NCI-H748 treated with DMSO at 0.1 percent for 48 hours (cell line): ENCODE measurements at places on chromosomes 6 and 20.

- no peak for DNase-seq
These were observed 269.5 kb upstream of the HSF2 start for GRCh38 chr6:122130026-122130348.

DNA sequence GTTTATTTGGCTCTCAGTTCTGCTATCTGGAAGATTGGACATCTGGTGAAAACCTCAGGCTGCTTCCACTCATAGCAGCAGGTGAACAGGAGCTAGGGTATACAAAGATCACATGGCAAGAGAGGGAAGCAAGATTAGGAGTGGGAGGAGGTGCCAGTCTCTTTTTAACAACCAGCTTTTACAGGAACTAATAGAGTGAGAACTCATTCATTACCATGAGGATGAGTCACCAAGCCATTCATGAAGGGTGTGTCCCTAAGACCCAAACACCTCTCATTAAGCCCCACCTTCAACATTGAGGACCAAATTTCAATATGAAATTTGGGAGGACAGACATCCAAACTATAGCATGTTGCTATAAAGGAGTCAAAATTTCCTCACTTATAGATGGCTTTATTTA is 85.4 kb upstream of the HCRTR2 start:
- DNase-seq, result no peak

GRCh38 chr20:61726979-61727378 is 338.7 kb downstream of the TAF4 start:
- no peak for DNase-seq

- DNase-seq, result no peak
These were observed at the start of gene PROCR for GRCh38 chr20:35171753-35172433. TSS of gene PROCR (plus strand) at chr20:35172072. CDS start at chr20:35172155, 83 bp downstream.

- no peak for DNase-seq
These were observed 27.5 kb downstream of the LAMA5 start for GRCh38 chr20:62339647-62340062.
